ENCODE measurements at places on chromosomes 5 and 9.

DNA sequence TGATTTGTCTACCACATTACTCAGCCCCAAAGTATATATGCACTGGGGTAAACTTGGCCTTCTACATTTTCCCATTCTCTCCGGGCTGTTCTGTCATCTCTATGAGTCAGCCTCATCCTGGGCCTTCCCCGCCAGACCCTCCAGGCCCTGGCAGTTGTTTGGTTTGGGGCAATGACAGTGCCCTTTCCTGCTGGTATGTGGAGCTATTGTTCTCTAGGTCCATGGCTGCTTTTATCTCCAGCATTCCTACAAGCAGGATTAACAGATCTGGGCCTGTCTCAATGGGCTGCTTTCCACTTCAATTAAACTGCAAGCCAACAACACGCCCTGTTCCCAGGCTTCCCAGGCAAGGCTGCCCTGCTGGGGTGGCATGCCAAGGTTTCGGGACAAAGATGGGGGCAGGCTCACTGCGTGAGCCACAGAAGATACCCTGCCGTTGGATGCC, 136.4 kb downstream of the SLIT3 start:
- peaks cover 4% of the 10 kb centered on the region for H3K27me3 ChIP-seq
- H3K27ac ChIP-seq = no peak overlapping the region
- no peaks in the 10 kb centered on the region for H3K36me3 ChIP-seq
- no peak for DNase-seq

- H3K36me3 ChIP-seq = peaks cover 14% of the 10 kb centered on the region
- H3K27ac ChIP-seq = peak overlapping the region; percentile 92
- peaks cover 36% of the 10 kb centered on the region for H3K4me1 ChIP-seq
- peak; percentile 43 for DNase-seq
- peak overlapping the region; percentile 51 for H3K4me3 ChIP-seq
Measured at GRCh38 chr9:127983847-127984289, 3.1 kb upstream of the EEIG1 start.

- peaks cover 54% of the 10 kb centered on the region for H3K4me1 ChIP-seq
- peak overlapping the region; percentile 41 for H3K27ac ChIP-seq
- peaks cover 19% of the 10 kb centered on the region for H3K36me3 ChIP-seq
- peak; percentile 27 for DNase-seq
Measured at GRCh38 chr9:133056533-133056932, 5.2 kb upstream of the CEL start.

DNA sequence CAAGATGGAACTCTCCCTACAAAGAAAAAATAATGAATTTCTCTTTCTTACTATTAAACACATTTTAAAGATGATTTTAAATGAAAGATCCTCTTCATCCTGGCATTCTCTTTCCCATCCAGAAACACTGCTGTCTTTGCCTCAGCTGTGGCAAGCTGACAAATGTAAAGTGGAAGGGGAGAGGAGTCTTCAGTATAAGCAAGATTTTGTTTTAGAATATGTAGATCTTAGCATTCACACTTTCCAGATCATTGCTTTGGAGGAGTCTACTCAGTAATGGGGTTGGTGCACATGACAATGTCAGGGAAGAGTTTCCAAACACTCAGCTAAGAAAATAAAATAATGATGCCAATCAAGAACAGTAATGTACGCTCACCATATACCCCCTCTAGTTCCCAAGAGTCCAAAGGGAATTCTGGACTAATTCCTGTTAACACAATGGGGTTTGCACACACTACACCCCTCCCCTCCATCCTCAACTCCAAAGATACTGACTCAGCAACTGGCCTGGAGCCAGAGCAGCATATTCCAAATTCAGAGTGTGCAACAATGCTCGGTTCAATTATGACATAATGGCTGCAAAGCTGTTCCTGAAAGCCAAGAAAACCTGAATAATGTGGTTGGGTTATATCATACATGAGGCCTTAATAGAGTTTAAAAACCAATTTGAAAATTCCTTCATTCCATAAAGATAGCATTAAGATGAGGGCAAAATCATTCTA, 4.6 kb downstream of the C5orf63 start:
- DNase-seq = no peak
- H3K27me3 ChIP-seq = no peaks in the 10 kb centered on the region
- no peak overlapping the region for H3K4me3 ChIP-seq
- H3K27ac ChIP-seq = no peak overlapping the region

DNA sequence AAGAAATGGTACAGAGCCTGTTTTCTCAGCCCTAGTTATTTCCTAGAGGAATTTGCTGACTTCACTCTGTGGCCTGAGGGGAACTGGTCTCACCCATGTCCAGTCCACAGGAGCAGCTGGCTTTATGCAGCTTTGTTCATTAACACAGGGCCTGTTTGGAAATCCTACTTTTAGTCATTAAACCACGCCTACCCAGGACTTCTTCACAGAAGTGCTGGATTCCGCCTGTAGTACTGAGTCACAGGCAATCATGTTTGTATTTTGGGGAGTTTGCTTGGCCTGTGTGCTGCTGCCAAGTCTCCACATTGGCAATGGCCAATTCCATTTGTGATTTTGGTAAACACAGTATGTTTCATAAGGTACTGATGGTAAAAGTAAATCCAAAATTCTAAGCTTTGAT, 52.8 kb downstream of the CTNND2 start:
- no peaks in the 10 kb centered on the region for H3K36me3 ChIP-seq
- no peaks in the 10 kb centered on the region for H3K4me1 ChIP-seq
- DNase-seq = no peak
- H3K27me3 ChIP-seq = no peaks in the 10 kb centered on the region
- no peak overlapping the region for H3K4me3 ChIP-seq

DNA sequence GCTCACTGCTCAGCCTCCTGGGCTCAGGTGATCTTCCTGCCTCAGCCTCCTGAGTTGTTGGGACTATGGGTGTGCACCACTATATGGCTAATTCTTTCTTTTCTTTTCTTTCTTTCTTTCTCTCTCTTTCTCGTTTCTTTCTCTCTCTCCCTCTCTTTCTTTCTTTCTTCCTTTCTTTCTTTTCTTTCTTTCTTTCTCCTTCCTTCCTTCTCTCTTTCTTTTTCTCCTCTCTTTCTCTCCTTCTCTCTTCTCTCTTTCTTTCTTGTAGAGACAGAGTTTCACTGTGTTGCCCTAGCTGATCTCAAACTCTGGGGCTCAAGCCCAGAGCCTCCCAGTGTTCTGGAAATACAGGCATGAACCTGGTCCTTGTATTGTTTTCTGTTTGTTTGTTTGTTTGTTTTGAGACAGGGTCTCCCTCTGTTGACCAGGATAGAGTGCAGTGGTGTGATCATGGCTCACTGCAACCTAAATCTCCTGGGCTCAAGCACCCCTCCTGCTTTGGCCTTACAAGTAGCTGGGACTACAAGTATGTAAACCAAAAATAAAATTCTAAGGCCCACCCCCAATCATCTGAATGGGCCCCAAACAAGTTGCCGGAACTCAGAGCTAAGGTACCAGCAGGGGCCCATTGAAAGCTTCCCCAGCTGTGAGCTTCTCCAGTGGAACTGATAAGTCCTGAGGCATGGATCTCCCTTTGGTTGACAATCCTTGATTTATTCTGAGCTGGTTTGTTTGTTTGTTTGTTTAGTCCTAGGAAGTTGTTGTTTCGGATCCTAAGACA, 11.9 kb upstream of the BTF3 start:
- no peaks in the 10 kb centered on the region for H3K4me1 ChIP-seq
- no peak for DNase-seq
- peaks cover 11% of the 10 kb centered on the region for H3K27me3 ChIP-seq
- no peak overlapping the region for H3K27ac ChIP-seq

GRCh38 chr5:134106991-134107701, 7.3 kb upstream of the TCF7 start:
- no peaks in the 10 kb centered on the region for H3K27me3 ChIP-seq
- H3K36me3 ChIP-seq = no peaks in the 10 kb centered on the region
- H3K4me3 ChIP-seq = no peak overlapping the region
- peaks cover 84% of the 10 kb centered on the region for H3K4me1 ChIP-seq
- no peak overlapping the region for H3K27ac ChIP-seq

DNA sequence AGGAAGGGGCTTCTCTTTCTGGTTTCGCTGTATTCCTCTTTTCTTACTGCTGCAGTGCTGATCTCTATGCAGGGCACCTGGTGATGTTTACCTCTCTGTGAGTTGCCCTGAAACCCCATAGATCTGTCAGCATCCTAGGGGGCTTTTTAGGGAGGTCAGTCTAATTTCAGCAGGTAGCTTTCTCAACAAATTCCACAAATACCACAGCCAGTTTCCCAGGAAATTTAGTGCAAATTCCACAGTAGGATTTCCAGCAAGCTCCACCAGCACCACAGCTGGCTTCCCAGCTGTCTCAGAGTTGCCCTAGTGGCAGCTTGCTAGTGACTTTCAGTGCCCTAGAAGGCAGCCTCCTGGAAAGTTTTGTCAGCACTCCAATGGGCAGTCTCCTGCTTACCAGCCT, 379.1 kb upstream of the SMC2 start:
- H3K4me3 ChIP-seq = no peak overlapping the region
- H3K4me1 ChIP-seq = no peaks in the 10 kb centered on the region
- no peak for DNase-seq
- no peaks in the 10 kb centered on the region for H3K27me3 ChIP-seq

DNA sequence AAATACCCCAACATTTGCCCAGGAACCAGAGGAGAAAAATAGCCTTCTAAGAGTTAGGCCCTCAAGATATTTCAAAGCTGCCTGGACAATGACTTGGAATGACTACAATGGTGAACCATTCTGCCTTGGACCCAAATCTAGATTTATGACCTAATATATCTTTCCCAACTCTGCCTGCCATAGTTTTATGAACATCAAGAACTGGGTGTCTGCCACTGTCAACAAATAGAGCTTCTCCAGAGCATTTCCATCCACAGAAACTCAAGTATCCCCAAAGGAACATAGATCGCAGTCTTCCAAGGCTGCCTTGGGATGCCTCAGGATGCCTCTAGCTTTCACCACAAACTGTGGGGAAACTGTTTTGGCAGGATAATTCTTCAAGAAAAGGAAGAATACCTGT, 48.2 kb upstream of the NFIB start:
- H3K27me3 ChIP-seq = peaks cover 14% of the 10 kb centered on the region
- no peak for DNase-seq
- H3K4me1 ChIP-seq = no peaks in the 10 kb centered on the region
- no peaks in the 10 kb centered on the region for H3K36me3 ChIP-seq

DNA sequence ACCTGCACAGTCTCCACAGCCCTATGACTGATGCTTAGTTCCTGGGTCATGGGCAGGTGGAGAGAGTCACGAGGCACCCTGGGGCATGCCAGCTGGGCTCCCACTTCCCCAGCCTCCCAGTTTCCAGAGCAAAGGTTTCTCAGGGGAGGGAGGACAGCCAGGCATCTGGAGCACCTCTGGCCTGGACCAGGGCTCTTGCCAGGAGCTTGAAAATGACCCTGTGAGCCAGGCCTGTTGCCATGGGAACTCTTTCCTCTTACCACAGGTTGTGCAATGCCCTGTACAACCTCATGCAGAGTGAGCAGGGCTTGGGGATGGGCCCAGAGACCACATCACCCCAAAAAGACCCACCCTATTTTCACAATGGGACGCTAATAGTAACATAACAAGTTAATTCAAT, 113.1 kb downstream of the PSD2 start:
- H3K4me1 ChIP-seq = no peaks in the 10 kb centered on the region
- no peaks in the 10 kb centered on the region for H3K36me3 ChIP-seq
- H3K27ac ChIP-seq = no peak overlapping the region
- DNase-seq = no peak

DNA sequence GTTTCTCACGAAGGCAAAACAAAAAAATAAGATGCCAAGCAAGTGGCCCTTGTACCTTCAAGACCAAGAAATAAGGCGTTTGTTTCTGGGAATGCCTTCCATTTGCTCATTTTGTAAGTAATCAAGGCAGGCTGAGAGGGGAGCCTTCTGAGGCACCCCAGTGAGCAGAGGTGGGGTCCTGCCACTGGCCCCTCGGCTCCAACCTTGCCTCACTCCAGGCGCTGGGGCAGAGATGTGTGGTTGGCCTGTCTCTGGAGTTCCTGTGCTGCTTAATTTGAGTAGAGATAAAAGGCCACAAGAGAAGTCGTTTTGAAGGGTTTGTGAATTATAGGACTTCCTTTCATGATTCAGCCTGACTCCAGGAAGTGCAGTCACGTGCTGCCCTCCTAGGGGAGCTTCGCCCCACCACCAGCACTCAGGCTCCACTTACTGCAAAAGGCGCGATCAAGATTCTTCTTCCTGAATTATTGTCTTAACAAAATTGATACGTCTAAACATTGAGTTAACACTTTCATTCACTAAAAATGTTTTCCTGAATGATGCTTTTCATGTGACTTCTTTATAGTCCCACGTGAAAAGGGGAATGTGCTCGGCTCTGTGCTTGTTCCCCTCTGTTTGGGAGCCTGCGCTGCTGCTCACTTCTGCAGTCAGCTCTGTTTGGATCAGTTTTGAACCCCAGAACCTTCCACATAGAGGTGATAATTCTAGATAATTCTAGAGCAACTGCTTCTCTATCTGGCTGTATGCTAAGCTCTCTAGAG, 13.7 kb downstream of the SYK start:
- H3K4me3 ChIP-seq = no peak overlapping the region
- peak overlapping the region; percentile 9 for H3K27ac ChIP-seq

- no peaks in the 10 kb centered on the region for H3K4me1 ChIP-seq
- DNase-seq = no peak
- no peak overlapping the region for H3K27ac ChIP-seq
- H3K4me3 ChIP-seq = no peak overlapping the region
- no peaks in the 10 kb centered on the region for H3K36me3 ChIP-seq
Measured at GRCh38 chr5:142688281-142688989, 2.5 kb upstream of the FGF1 start.
